Activated CD4-positive, alpha-beta T cell treated with anti-CD3 and anti-CD28 coated beads, Interleukin-2, amount 50 U/mL, for 48 hours (primary cell): ENCODE measurements at places on chromosomes 2 and 18.

GRCh38 chr2:166841152-166841551 is 47.1 kb upstream of the XIRP2 start:
- DNase-seq: no peak

- DNase-seq: no peak
Observed at GRCh38 chr2:124121760-124122275, 96.7 kb downstream of the CNTNAP5 start.

- DNase-seq: no peak
Observed at GRCh38 chr2:2050446-2050845, 280.6 kb downstream of the MYT1L start.

DNA sequence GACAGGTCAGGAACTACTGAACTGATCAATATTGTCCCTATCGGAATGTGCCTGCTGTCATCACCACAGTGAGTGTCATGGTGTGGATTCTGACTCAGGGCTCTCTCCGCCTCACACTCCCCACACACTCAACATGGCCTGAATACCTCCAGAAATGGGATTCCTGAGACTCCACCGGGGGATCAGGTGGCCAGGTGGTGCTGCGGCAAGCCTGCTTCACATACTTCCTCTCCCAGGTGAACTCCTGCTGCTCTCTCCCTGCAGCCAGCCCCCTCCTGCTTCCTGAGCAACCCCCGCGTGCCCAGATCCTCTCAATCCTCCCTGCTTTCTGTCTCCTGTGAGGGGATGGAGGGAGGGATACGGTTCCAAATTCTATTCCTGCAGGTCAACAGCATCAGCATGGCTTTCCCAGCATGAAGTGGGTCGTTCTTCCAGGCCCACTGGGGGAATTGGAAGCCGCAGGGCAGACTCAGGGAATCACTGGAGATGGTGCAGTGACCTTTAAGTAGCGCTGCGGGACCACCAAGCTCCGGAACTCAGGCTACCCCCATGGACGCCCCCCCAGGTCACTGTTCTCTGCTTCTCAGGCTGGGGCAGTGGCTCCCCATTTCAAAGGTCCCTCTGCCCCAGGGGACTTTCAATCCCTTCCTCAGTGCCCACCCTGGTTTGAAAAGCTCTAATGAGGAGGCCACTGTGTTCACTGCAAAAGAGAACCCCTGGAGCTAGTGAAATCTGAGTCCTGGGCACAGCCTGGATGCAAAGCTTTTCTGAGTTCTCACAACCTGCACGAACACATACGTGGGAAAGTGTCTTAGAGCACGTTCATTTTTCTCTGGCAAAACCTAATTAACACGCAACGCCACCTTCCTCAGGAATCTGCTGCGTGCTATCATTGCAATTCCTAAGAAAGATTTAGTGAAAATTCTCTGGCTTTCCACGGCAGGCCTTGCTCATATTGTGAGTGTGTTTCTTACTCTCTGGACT is 168.4 kb downstream of the ZFP36L2 start:
- no peak for DNase-seq

GRCh38 chr18:50679056-50679455 is 119.2 kb downstream of the MAPK4 start:
- DNase-seq: no peak

GRCh38 chr2:85999061-85999831 is 106.4 kb downstream of the POLR1A start:
- DNase-seq: peak; percentile 51

DNA sequence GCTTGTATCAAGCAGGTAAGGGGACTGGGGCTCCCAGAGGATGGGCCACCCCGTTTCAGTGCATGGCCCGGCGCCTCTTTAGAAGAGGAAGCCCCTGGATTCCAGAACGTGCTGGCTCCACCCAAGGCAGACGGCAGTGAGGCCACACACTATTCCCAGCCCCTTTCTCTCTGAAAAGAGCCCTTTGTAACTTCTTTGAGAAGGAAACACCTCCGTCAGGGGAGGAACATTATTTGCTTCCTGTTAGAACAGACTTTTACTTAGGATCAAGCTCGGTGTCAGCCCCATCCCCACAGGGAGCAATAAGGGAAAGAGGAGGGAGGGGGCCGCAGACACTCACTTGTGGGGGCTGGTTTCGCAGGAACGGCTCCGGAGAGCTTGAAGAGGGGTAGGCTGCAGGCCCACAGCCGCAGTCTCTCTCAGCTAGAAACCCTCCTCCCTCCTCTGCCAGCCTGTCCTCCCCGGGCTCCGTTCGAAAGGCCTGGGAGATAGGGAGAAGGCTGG is 49.6 kb upstream of the RMDN2 start:
- DNase-seq: no peak

DNA sequence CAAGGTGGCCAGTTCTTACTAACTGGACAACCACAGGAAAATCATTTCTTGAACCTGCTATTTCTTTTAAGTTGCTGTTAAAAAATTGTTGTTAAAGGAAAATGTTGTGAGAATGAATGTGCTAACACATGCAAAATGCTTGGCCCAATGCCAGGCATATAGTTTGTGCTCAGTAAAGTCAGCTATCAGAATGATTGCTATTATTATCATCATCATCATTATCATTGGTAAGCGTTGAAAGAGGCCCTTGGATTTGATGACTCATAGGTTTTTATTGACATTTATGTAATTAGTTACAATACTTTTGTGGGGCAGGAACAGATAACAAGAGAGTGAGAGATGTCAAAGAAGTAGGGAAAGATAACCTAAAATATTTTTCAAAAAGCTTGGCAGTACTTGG is 394.2 kb upstream of the ZEB2 start:
- DNase-seq: no peak

GRCh38 chr2:128185576-128185975 is 94.6 kb downstream of the UGGT1 start:
- DNase-seq: no peak

DNA sequence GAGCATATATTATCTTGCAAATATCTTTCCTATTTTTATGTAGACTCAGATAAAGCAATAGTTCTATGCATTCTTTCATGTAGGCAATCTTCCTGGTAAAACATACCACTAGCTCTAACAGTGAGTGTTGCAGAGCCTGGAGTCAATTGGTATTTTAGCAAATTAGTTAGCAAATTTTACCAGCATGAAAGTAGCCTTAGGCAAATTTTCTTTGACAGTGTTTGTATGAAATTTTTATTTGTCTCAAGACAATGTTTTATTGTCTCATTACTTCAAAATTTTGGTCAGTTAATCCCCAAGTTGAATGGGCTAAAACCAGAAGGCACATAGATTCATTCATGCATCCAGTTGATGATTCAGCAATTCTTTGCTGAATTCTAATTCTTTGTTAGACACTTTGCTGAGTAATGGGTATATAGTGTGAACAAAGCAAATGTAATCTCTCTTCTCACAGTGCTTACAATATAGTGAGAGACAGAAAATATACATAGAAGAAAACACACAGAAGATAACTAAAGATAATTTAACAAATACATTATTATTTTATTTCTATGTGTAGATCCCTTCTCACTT is 27.1 kb downstream of the SLC38A11 start:
- DNase-seq: no peak

- DNase-seq: no peak
Observed at GRCh38 chr18:68267583-68267982, 447.3 kb downstream of the TMX3 start.

DNA sequence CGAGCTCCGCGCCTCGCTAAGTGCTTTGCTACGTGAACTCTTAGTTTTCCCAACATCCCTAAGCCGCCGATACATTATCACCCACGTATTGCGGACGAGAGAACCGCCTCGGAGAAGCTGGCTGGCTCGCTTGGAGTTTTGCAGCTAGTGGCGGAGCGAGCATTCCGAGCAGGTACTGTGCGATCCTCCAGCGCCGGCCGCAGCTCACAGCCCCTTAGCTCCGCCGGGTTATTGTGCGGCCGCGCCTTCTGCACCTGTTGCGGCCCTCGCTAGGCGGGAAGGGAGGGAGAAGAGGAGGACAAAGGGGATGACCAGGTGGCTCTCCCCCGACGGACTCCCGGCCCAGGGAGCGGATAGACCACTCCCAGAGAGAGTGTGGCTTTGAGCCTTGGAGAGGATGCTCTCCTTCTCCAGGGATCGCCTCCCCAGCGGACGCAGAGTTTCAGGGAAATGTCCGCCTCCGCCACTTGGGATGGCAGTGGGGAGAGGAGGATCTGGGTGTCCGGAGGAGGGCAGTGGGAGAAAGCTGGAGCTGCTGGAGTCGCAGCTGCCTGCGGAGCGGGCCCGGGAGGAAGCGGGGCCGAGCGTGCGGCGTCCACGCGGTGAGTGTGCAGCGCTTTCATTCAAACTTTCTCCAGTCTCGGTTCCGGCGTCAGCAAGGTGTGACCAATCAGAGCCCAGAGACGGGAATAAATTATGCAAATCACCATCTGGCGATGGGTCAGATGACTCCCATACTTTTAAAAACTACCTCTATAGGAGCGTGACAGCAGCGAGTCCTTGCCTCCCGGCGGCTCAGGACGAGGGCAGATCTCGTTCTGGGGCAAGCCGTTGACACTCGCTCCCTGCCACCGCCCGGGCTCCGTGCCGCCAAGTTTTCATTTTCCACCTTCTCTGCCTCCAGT is at the start of gene LIPG:
Gene LIPG, plus strand, starts transcription at position 769 of the 905 bp plus-strand sequence. CDS start 252 bp downstream, outside the sequence.
- peak; percentile 57 for DNase-seq

GRCh38 chr2:16273111-16273510 is 332.8 kb downstream of the MYCN start:
- no peak for DNase-seq

DNA sequence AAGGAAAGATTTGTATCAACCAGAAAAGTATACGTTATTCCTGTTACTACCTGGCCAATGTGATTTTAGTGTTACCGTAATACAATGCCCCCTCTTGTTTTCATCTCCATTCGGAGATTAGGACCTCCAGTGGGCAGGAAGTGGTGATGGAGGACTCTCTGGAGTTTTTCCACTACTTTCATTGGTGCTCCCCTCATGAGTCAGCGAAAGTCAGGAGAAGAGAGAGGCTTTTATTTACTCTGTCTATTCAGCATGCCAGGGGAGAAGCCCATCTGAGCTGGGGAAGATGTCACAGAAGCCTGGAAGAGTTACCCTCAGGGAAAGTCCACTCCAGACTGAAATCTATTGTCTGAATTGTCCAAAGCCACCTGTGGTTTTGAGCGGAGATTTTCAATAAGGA is 88.2 kb upstream of the THUMPD2 start:
- DNase-seq: no peak

GRCh38 chr2:115763601-115764000 is 1321.2 kb downstream of the DPP10 start:
- no peak for DNase-seq

- no peak for DNase-seq
Observed at GRCh38 chr2:3398857-3399256, 19.4 kb downstream of the TRAPPC12 start.

- DNase-seq: no peak
Observed at GRCh38 chr2:106990297-106990696, 104.3 kb upstream of the ST6GAL2 start.

- DNase-seq: no peak
Observed at GRCh38 chr2:66824926-66825325, 390.0 kb downstream of the MEIS1 start.

- DNase-seq: peak; percentile 75
Observed at GRCh38 chr2:23351388-23352141, 33.4 kb upstream of the KLHL29 start.

- no peak for DNase-seq
Observed at GRCh38 chr2:142805244-142805643, 72.2 kb upstream of the KYNU start.
